NCI-H1694 treated with DMSO at 0.1 percent for 48 hours (cell line): ENCODE measurements at places on chromosomes 1 and 21.

- DNase-seq = peak; percentile 82
Measured at GRCh38 chr1:25927521-25928265, 21.5 kb upstream of the STMN1 start.

DNA sequence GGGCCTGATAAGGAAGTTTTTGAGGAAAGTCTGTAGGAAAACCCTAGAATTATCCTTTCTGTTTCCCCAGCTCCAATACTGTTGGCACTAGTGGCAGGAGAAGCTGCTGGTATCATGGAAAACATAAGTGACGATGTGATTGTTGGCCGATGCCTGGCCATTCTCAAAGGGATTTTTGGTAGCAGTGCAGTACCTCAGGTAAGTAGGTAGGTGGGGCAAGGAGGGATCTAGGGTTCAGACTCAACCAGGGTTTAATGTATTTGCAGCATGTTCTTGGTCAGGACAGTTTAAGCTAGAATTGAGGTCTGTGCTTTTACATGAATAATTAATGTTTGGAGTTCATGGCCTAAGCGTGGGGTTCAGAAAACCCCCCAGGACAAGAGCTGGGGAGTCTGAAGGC lies 62.1 kb downstream of the KDM1A start:
- no peak for DNase-seq

DNA sequence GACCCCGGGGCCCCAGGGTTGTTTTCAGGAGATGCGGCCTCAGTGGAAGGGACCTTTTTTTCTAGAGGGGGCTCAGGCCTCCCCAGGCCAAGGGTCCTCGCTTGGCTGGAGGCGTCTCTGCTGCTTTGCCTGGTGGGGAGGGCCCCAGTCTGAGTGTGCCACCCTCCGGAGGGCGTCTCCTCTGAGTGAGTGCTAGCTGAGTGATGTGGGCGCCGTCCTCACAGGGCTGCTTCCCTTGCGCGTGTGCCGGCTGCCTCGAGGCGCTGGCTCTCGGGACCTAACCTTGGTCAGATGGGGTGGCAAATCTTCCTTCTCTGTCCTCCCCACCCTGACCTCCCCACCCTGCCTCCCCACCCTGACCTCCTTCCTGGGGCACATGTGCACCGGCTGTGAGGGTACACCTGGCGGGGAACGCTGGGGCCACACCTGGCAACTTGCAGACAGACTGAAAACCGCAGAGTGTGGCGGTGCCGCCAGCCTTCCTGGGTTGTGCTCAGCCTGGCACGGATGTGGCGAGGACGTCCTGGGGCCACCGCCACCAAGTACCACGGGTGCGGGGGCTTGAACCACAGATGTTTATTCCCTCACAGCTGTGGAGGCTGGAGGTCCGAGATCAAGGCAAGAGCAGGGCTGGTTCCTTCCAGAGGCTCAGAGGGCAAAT lies 93.0 kb upstream of the TTC34 start:
- DNase-seq = no peak

- no peak for DNase-seq
Measured at GRCh38 chr1:205236951-205237475, 9.3 kb downstream of the TMCC2 start.

- DNase-seq = no peak
Measured at GRCh38 chr1:74344387-74344786, 109.2 kb downstream of the TNNI3K start.

GRCh38 chr1:58898739-58899586 lies 115.1 kb upstream of the JUN start:
- no peak for DNase-seq

DNA sequence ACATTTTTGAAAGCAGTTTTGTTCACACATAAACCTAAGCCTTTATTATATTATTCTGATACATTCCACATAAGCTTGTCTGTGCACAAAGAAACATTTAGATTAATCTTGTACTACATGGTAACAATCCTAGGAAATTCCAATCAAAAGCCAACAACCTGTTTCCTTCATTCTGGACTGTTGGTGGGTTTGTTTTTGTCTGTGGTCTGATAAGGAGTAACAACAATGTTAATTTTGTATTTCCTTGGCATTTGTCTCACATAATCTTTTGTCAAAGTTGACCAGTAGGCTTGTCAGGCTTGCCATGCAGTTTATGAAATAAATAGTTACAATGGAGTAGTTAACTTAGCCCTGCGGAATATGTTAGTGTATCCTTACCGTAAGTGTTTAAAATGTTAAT lies 183.3 kb downstream of the DHRS3 start:
- DNase-seq = no peak

DNA sequence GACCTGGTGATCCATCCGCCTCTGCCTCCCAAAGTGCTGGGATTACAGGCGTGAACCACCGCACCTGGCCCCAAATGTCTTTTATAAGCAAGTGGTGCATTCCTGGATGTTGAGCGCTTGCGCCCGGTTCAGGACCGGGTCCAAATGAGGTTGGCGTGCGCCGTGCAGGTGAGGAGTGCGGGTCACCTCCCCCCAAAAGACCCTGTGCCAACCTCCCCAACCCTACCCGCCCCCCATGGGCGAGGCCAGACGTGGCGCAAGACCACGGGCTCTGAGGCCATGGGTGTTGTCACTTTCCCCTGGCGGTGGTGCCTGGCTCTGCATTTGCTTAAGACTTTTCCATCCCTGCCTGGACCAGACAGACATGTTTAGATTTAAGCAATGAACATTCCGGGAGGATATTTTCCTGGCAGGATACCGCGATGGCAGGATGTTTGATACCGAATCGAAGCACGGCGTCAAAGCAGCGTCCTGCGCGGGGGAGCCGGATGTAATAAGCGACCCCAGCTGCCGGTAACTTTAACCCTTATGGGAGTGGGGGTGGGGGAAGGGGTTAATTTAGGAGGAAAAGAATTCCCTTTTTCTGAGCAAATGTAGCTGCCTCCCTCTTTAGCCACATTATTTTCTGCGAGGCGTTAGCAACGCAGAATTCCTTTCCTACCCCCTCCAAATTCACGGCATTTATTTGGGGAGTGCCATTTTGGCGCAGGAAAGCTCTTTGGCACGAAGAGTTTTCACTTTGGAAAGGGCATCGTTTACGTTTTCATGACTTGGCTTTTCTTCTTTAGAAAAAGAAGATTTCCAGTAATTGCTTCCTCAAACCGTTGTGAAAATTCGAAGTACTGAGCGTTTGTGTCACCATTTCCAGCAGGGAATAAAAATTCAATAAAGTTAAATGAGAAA lies 27.8 kb upstream of the RNF187 start:
- peak; percentile 85 for DNase-seq

DNA sequence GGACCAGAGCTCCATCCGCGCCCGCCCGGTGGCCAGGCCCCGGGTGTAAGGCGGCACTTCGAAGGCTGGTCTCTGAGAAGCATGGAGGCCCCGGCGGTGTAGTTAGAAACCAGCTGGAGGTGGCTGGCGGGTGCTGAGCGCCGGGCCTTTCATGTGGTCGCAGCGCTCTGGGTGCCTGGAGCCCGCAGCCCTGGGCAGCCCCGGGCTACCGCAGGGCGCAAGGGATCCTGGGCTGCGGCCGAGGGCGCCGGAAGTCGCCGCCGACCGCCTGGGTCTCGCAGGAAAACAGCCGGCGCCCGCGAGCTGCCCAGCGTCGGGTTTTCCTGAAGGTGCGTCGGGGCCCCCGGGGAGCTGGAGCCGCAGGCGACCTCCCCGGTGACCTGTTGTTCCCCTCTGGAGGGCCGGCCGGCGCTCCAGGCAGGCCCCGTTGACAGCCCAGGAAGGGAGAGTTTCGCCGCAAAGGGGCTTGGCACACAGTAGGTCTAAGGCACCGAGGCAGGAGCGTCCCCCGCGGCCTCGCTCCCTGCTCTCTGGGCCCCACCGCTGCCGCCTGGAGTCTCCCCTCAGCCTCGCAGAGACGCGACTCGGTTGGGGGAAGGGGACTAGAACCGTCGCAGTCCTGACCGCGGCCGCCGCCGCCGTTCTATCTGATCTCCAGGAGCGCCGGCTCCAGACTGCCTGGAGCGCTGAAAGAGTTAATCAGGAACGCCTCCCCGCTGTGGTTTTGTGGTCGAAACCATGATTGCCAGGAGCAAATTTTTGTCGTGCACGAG lies 2.7 kb downstream of the GRHL3 start:
- no peak for DNase-seq

DNA sequence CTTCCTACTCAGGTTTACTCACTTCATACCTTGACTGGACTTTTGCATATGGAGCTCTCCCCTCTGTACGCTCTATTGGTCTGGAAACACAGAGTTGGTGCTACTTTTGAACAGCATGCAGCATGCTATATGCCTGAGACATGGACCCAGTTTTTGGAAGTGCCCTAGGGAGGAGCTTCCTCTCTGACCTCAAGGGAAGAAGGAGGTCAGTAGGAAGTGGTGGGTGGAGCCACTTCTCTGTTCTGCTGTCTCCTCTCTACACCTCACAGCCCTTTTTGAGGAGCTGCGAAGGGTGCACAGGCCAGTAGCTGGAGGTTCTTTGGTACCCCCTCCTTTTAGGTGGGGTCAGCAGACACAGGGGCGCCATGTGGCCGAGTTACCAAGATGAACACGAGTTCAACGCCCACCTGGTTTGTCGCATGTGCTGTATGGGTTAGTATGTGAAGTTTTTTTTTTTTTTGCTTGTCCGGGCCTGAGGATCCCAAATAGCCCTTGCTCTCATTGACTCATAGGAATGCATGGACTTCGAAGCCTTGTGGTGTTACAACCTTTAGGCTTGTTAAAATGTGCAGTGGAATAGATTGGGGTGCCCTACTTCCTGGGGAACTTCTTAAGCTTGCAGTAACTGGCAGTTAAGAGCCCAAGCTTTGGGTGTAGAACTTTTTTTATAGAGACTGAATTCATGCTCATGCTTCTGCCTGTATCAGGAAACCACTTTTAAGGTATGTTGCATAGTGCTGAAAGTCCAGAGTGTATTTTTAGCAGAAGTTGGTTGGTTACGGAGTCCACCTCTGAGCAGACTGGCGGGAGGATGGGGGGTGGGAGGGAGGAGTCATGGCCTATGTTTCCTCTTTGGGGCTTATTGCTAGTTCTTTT lies 10.7 kb downstream of the MACF1 start:
- DNase-seq = no peak

GRCh38 chr1:10471411-10472219 lies 714 bp downstream of the DFFA start:
- no peak for DNase-seq

- DNase-seq = no peak
Measured at GRCh38 chr21:44896561-44897286, 23.2 kb upstream of the PTTG1IP start.

- no peak for DNase-seq
Measured at GRCh38 chr1:236990052-236990445, 14.2 kb downstream of the MT1HL1 start.

GRCh38 chr1:116454940-116455339 lies 81.9 kb downstream of the ATP1A1 start:
- DNase-seq = no peak

DNA sequence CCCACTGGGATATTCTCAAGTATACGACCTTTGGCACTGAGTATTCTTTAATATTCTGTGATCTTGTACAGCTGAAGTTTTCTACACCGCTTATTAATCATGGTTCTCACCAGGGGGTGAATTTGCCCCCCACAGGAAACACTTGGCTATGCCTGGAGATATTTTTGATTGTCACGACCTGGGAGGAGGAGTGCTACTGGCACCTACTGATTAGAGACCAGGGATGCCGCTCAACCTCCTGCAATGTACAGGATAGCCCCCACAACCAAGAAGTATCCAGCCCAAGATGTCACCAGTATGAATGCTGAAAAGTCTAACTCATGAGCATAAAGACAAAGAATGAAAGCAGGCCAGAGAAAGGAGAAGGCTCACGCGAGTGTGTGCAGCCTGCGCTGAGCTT lies 13.7 kb downstream of the REG4 start:
- DNase-seq = no peak

DNA sequence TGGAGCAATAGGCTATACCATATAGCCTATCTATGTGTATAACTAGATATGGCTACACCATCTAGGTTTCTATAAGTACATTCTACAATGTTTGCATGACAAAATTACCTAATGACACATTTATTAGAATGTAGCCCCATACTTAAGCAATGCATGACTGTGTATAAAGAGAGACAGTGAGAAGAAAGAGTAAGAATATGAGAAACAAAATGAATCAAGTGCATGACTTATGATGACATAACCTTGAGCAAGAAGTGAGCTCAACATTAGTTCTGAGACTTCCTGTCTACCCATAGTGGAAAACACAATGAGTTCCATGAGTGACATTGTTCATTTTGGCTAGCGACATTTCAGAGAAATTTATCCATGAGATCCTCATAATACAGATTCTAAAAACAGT lies 10.1 kb downstream of the SLC44A5 start:
- DNase-seq = no peak

DNA sequence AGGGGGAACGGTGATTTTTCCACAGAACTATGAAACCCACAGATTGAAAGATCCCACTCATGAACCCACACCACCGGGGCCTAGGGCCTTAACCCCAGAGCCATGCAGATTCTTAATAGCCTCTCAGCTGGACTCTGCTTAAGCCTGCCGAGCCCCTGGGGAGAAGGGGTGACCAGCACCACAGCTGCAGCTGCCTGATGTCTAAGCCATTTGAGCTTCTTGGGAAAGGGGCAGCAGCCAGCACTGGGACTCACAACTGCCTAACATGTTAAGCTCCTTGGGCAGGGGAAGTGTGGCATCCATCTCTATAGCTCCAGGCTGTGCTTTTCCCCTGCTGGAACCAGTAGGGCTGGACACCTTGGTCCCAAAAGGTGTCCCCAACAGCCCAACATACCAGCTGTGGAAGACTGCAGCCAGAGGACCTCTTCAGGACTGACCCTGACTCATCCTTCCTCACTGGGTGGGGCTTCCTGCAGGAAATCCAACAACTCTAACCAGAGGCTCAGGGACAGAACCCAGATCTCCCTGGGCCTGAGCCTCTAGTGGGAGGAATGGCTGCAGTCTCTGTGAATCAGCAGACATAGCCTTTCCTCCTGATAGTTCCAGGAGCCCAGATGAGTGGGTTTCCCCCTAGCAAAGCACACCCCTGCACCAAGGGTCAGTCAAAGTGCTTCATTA lies 34.6 kb upstream of the FMO3 start:
- DNase-seq = no peak

DNA sequence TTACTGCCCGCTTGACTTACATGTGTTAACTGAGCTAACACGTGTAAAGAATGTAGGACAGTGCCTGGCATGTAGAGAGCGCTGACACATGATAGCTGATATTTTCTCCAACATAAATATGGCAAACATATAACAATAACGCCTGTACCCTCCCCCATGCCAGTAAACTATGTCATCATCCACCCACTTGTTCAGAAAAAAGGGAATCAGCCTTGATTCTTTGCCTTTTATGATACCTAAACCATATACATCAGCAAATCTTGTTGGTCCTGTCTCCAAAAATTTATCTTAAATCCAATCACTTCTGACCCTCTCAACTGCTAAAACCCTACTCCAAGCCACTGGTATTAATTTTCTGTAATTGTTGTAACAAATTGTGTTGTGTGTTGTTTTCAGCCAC lies 1.1 kb upstream of the ZNF692 start:
- no peak for DNase-seq

- no peak for DNase-seq
Measured at GRCh38 chr1:70355920-70356319, 1.4 kb upstream of the ANKRD13C start.

GRCh38 chr1:61997123-61997522 lies 197.5 kb upstream of the L1TD1 start:
- no peak for DNase-seq
